Upper lobe of right lung (tissue), 1 donor: ENCODE measurements at places on chromosomes 6 and 20. TPM values are rescaled to one million over a fixed set of nuclear protein-coding genes. Genes with fewer than 3 reads are reported as not detected.

- no peak for DNase-seq
These were observed 906 bp upstream of the FOXP4 start for GRCh38 chr6:41545247-41545702.

DNA sequence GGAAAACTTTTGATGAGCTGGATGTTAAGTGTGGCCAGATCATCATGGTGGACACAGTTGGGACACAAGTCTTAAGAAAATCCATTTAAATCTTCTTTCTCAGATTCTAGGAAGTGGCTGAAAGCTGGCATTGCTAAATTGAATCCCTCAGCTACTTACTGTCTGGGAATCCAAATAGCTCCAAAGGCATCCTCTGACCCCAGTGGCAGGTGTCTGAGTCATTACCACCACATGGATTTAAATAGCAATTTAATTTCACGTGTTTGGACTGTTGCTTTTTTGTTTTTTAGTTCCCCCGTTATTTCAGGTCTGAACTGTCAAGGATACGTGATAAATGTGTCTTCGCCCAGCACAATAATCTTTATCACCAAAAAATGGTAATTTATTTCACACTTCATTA is 33.2 kb upstream of the HDGFL1 start:
- no peak for DNase-seq

DNA sequence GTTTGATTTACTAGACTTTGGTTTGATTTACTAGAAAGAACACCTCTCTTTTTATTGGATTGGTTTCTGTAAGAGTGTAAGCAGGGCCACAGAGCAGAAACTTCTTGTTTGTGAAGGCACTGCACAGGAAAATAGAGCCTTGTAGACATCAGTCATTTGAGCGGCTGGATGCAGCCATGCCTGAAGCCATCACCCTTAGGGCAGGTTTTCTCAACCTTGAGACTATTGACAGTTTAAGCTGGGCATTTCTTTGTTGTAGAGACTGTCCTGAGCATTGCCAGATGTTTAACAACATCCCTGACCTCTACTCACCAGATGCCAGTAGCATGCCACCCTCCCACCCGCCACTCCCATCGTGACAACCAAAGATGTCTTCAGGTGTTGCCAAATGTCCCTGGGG is 130.2 kb upstream of the SULF2 start:
- DNase-seq, result no peak

DNA sequence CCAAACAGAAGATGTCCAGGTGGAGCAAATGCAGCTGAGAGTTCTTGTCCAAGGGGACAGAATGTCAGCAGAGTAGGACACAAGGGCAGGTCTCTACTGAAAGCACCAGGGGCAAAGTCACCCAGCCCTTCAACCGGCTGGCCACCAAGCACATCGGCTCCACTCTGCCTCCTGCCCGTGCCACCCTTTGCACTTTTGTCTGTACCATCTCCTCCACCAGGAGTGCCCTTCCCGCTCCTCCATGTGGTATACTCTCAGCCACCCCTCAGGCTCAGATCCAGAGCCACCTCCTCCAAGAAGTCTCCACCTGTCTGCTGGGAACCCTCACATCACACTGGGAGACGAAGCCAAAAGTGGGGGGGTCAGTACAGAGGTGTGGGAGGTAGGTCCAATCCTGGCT is 4.1 kb upstream of the HSPA12B start:
- DNase-seq, result peak; percentile 17

DNA sequence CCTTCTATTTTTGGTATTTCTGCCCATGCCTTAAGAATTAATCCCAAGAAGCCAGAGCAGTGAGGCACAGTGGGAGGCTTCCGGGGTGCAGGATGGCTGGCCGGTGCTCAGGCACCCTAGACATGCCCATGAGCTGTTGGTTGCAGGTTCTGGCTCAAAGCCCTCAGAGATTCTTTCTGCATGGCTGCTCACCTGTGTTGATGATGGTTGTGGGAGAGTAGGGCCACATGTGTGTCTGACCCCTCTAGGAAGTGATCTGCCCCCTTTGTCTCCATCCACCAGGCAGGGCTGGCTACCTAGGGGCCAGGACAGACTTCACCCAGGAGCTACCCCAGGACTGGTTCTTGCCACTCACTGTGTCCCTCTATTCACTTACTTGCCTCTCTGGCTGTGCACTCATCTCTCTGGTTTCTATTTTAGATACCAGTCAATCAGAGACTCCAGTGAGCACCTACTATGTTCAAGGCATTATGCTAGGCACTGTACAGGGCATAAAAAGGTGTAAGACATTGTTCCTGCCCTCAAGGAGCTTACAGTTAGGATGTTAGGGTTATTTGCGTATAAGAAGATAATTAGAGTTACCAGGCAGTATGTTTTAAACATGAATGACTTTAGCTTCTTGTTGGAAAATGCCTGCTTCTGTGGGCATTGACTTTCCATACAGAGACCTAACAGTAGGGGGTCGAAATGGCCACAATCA is 16.8 kb downstream of the CD83 start:
- no peak for DNase-seq

DNA sequence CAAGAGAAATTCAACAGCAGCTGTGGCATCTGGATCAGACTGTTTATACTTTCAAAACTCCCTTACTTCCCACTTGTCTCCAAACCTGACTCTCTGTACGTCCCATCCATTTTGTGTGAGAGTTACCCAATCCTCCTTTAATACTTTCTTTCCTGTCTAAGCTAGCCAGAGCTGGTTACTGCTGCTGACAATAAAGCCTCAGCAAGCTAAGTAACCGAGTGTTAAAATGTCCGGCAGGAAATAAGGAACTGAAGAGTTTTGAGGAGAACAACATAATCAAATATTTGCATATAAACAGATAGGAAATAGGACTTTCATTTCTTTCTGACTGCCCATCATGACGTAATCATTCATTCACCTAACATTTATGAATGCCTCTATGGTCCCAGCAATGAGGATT is 11.6 kb downstream of the TMEM30A start:
- DNase-seq, result no peak

DNA sequence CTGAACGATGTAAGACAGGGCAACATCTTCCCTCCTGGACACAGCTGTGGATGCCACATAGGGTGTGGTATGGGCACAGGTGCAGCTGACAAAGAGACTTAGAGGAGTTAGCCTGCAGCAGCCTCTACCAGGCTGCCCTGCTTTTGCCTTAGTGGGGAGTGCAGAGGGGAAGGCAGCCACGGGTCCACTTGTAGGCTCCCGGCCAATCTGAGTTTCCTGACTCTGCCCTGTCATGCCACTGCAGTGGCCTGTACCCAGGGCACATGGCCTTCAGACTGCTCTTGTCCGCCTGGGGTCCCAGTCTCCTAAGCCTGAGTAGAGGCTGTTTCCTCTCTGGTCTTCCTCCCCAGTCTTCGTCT is 17.1 kb upstream of the CST9L start:
- DNase-seq, result no peak

GRCh38 chr20:36802326-36803222 is 29.0 kb upstream of the DSN1 start:
- DNase-seq, result no peak

- no peak for DNase-seq
These were observed 7.3 kb upstream of the TENT5A start for GRCh38 chr6:81759782-81760181.

GRCh38 chr20:32028647-32029372 is 18.6 kb downstream of the CCM2L start:
- DNase-seq, result no peak

- no peak for DNase-seq
These were observed 39.8 kb downstream of the PRDM1 start for GRCh38 chr6:106125925-106126435.

DNA sequence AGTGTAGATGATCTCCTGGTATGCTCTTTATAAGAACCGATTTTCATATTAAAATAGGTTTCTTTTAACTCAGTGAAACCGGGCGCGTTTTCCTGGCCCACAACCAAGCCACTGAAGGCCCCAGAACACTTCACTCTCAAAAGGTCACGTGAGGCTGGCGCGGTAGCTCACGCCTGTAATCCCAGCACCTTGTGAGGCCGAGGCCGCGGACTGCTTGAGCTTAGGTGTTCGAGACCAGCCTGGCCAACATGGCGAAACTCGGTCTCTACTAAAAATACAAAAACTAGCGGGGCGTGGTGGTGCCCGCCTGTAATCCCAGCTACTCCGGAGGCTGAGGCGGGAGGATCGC is 402 bp upstream of the TAF8 start:
- DNase-seq, result peak; percentile 85

DNA sequence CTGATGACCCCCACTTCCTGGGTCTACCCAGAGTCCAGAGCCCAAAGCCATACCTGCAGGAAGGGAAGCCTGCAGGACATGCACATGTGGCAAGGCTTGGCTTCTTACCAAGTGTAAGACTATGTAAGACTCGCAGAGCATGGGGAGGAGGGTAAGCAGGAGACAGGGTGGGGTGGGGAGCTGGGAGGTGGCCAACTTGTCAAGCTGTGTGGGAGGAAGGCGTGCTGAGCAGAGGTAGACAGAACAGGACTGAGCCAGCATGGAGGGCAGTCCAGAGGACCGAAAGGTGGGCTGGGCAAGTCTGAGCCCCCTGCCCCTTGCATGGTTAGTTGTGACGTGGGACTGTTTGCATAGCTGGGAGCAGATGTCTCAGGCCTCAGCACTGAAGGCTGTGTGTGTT is 53.4 kb upstream of the RNF24 start:
- DNase-seq, result no peak

Gene IFNGR1
- 239 TPM for total RNA-seq

Gene TFAP2C
- 5.2 TPM for total RNA-seq

Gene MYLK4
- 0.84 TPM for total RNA-seq

Gene IL20RA
- total RNA-seq, result 13.3 TPM
